ENCODE measurements at places on chromosomes 2 and 18. TPM values are rescaled to one million over a fixed set of nuclear protein-coding genes. Genes with fewer than 3 reads are reported as not detected.

The C1GALT1C1L gene
- 1.1 TPM for total RNA-seq

The UGT1A3 gene
- not detected for total RNA-seq

The EDAR gene
- not detected for total RNA-seq

GRCh38 chr18:79611040-79611681 lies 68.4 kb upstream of the CTDP1 start:
- no peaks in the 10 kb centered on the region for H3K36me3 ChIP-seq
- H3K4me1 ChIP-seq = peaks cover 10% of the 10 kb centered on the region
- no peaks in the 10 kb centered on the region for H3K27me3 ChIP-seq

DNA sequence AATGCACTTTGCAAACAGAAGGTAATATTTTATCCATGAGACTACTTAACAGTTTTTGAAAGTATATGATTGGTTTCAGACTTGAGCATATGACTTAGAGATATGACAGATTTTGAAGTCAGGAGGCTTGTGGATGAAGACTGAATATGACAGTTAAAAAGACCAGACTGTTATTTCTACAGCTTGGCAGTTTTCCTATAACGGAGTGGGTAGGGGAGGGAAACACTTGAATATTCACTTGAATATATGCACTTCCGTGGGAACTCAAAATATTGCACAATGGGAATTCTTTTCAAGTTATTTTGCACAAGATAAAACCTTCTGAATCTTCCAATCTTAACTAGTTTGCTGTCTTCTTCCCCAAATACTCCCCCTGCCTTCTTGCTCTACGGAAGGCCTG lies 64.6 kb upstream of the ACKR3 start:
- H3K4me3 ChIP-seq = no peak overlapping the region
- no peak overlapping the region for H3K27ac ChIP-seq
- no peaks in the 10 kb centered on the region for H3K27me3 ChIP-seq
- H3K36me3 ChIP-seq = no peaks in the 10 kb centered on the region
- no peaks in the 10 kb centered on the region for H3K4me1 ChIP-seq

DNA sequence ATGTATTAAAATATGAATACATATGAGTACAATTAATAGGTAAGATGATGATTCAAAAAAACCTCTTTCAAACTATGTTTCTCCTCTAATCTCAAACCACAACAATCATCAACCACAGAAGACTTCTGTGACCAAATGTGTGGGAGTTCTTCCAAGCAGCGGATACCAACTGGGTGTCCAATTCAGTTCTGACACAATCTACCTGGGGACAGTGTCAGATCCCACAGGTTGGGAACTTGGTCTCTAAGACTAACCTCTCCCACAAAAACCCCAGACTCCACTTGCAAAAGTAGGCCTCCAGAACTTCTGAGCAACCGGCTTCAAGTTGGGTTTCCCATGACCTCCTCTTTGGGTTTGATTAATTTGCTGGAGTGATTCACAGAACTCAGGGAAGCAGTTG lies 26.9 kb downstream of the FASTKD1 start:
- DNase-seq = no peak
- no peak overlapping the region for H3K27ac ChIP-seq

DNA sequence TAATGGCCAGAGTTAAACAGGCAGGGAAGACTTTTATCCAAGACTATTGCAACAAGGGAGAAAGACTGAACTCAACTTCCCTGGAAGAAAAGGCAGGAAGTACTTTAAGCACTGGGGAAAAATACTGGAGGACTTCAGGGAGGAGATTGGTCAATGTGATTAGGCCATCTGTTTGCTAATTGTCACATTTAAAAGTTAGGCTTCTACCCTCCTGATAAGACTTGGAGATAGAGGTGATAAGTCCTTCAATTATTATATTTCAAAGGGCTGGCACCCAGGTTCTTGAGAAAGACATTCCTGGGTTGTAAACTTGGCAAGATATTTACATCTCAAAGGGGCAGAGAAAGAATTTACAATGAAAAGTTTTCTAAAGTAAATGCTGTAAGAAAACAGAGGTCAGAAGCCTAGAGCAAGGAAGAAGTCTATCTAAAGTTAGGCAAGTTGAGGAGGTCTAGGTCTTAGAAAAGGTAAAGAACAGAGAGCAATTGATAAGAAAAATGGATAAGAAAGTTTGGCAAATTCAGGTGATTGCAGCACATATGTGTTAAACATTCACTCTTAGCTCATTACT lies 48.4 kb downstream of the DTNA start:
- H3K27ac ChIP-seq = no peak overlapping the region
- peaks cover 2% of the 10 kb centered on the region for H3K4me1 ChIP-seq
- no peak for DNase-seq
- no peaks in the 10 kb centered on the region for H3K36me3 ChIP-seq

- no peak overlapping the region for H3K4me3 ChIP-seq
- DNase-seq = no peak
- H3K4me1 ChIP-seq = no peaks in the 10 kb centered on the region
- H3K27me3 ChIP-seq = no peaks in the 10 kb centered on the region
Observed at GRCh38 chr2:147531269-147531668, 313.6 kb upstream of the ACVR2A start.

DNA sequence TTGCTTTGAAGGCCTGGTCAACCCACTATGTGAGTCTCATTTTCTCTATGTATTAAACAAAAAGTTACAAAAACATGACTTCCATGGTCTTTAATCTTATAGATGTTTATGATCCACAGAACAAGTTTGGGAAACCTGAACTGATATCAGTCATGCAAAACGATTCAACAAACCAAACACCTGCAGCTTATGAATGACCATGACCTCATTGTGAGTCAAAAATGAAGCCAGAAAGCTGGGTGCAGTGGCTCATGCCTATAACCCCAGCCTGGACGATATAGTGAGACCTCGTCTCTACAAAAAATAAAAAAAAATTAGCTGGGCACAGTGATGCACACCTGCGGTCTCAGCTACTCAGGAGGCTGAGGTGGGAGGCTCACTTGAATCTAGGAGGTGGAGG lies 270.4 kb upstream of the CCDC68 start:
- no peaks in the 10 kb centered on the region for H3K27me3 ChIP-seq
- peaks cover 30% of the 10 kb centered on the region for H3K4me1 ChIP-seq
- H3K27ac ChIP-seq = no peak overlapping the region
- H3K4me3 ChIP-seq = no peak overlapping the region
- no peak for DNase-seq

GRCh38 chr2:201279079-201279478 lies 18.7 kb downstream of the CASP8 start:
- no peaks in the 10 kb centered on the region for H3K27me3 ChIP-seq
- H3K4me3 ChIP-seq = no peak overlapping the region
- H3K4me1 ChIP-seq = peaks cover 4% of the 10 kb centered on the region

DNA sequence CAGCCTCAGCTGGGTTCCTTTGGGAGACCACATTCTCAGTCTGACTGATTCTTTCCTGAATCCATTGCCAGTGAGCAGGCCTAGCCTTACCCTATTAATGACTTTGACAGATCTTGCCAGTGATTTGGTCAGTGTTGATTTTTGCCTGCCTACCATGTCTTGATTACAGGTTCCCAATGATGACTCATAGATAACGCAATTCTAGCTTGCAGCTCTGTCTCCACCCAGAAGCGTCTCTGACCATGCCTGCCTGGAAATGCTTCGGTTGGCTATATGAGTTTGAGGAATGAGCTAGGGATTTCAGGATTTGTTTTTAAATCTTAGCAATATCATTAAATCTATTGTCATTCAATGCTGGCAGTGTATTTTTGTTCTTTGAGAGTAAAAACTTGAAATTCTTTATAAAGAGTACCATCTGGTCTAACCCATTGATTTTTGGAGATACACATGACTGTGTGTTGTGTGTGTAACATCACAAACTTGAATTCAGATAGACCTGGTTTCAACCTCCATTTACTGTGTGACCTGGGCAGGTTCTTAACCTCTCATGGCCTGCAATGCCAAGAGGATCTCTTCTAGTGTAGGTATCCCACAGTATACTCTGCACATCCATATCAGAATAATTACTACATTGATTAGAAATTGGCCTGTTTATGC lies 57.0 kb downstream of the CCDC150 start:
- no peaks in the 10 kb centered on the region for H3K27me3 ChIP-seq
- H3K4me3 ChIP-seq = no peak overlapping the region
- H3K27ac ChIP-seq = no peak overlapping the region
- no peaks in the 10 kb centered on the region for H3K36me3 ChIP-seq

GRCh38 chr2:110674620-110675555 lies 3.0 kb downstream of the BUB1 start:
- no peak for DNase-seq
- H3K36me3 ChIP-seq = no peaks in the 10 kb centered on the region
- no peak overlapping the region for H3K27ac ChIP-seq
- no peak overlapping the region for H3K4me3 ChIP-seq
- no peaks in the 10 kb centered on the region for H3K27me3 ChIP-seq

All from heart left ventricle (tissue), 16 donors.